Activated CD8-positive, alpha-beta memory T cell treated with anti-CD3 and anti-CD28 coated beads, Interleukin-2, amount 10 ng/mL, durations not matched to agents 7 days and 5 days (primary cell): ENCODE measurements at places on chromosomes 2 and 18. TPM values are rescaled to one million over a fixed set of nuclear protein-coding genes. Genes with fewer than 3 reads are reported as not detected.

GRCh38 chr2:127649100-127649611 lies 3.2 kb downstream of the GPR17 start:
- no peak for DNase-seq

GRCh38 chr2:5392658-5393057 lies 299.5 kb upstream of the SOX11 start:
- no peak for DNase-seq

FOSL2 gene
- 75.7 TPM for total RNA-seq

DNA sequence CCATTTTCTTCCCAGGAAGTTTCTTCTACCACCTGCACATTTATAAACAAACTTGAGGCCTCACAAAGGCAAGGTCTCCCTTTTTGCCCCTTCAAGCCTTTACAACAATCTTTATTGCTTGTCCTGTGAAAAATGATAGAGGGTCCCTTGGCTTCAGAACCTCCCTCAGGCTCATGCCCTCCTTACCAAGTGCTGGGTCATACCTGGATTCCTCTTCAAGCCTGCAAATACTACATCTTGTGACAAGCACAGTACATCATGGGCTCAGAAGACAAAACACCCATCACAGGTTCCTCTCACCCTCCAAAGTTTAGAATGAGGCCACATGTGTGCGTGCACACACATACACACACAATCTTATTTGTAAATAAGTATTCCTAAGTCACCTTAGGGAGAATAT lies 9.1 kb downstream of the CAPN14 start:
- DNase-seq, result no peak

GRCh38 chr2:3340144-3340543 lies 37.5 kb downstream of the EIPR1 start:
- no peak for DNase-seq
